ENCODE measurements at places on chromosomes 12 and 14.
A peak's percentile ranks its signal among the peaks of the same experiment; 100 is the strongest.

GRCh38 chr12:2835691-2836403, 1.0 kb upstream of the NRIP2 start:
- DNase-seq = no peak

- no peak for DNase-seq
These were observed 263.8 kb upstream of the DIO2 start for GRCh38 chr14:80475074-80475473.

DNA sequence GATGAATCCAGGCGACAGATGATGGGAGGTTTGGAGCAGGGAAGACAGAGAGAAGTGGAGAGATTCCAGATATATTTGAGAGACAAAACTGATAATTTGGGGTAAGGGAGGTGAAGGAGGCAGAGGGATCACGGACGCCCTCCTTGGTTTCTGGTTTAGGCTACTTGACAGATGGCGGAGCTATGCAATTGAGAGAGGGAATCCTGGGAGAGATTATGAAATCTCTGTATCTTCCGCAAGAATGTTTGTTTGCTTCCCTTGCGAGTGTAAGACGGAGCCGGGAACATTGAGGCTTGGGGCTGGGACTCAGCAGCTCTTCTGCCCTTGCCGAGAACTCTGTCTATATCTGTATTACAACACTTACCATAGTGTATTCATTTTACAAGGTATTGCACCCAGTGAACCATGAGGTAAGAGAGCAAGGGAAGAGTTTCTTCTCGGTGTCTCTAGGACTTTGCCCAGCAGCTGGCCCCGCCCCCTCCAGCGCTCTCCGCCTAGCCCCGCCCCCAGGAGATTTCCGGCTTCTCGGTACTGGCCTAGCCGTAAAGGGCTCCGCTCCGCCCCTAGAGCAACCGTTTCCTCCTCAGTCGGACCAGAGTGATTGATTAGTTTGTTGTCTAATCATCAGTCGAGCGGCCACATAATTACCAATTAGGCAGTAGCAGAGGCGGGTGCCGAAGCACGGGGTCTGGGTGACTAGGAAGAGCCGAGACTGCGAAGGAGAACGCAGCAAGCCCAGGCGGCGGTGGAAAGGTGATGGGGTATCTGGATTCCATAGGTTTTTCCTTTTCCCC, at the start of gene PRR13:
Gene PRR13, plus strand, starts transcription at position 695 of the 794 bp plus-strand sequence. CDS start 981 bp downstream, outside the sequence.
- peak; percentile 99 for DNase-seq

- peak; percentile 23 for DNase-seq
These were observed 900 bp downstream of the C2CD5 start for GRCh38 chr12:22543246-22544037.

GRCh38 chr14:58118097-58118815, 33.8 kb downstream of the ARMH4 start:
- DNase-seq = no peak

GRCh38 chr12:124497039-124497438, 70.4 kb downstream of the NCOR2 start:
- no peak for DNase-seq

DNA sequence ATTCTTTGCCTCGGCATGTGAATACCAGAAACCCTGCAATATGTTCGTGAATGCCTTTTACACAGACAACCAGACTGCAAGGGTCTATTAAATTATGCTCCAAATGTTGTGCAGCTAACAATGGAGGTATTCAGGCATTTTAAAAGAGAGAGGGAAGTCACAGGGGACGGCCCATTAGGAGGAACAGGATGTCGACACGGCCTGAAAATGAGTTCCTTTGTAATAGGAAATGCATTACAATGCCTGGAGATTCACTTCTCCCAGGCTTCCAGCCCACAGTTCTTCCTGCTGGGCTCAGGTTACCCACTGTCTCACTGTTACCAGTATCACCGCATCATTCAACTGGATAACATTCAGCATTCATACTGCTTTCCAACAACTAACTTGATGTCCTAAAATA, 2.5 kb downstream of the DUSP6 start:
- DNase-seq = no peak

- no peak for DNase-seq
These were observed 1.6 kb upstream of the MLXIP start for GRCh38 chr12:122076743-122077495.

- DNase-seq = no peak
These were observed 73.7 kb downstream of the RMST start for GRCh38 chr12:97536353-97536752.

GRCh38 chr12:25830456-25830855, 128.0 kb upstream of the RASSF8 start:
- DNase-seq = no peak

GRCh38 chr12:4975574-4975973, 65.9 kb downstream of the KCNA1 start:
- no peak for DNase-seq

GRCh38 chr14:51419685-51420084, 179.6 kb downstream of the TMX1 start:
- DNase-seq = no peak

DNA sequence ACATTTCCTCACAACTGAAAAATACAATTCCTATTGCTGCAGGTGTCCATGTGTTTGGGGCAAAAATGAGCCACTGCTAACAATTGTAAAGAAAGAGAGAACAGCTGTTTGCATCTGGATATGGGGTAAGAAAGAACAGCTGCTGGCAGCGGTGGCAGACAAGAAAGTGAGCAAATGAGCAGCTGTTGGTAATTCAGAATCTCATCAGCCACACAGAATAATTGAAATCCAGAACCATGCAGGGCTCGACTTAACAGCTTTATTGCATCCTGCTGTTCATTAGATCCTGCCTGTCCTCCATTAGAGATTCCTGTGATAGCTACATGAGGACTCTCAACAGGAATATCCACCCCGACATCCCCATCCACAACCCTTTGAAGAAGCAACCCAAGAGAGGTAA, 62.5 kb upstream of the TSPAN8 start:
- no peak for DNase-seq

DNA sequence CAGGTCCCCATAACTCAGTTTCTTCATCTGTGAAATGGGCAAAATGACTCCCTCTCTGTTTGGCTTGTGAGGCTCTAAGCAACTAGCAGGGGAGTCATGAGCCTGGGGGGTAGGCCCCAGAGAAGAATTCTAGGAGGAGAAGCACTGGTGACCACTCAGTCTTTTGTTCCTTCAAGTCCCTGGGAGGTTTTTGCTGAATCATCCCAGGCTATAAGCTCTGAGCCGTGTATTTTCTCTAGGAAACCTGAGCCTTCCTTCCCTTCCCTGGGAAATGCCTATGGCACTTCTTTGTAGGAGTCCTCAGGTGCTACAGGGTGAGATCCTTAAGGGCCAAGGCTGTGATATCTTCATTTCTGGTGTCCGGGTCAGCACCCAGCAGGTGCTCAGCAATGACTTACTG, 4.5 kb downstream of the RPH3A start:
- DNase-seq = no peak

- DNase-seq = no peak
These were observed 555.3 kb downstream of the SLC6A15 start for GRCh38 chr12:84357314-84357713.

DNA sequence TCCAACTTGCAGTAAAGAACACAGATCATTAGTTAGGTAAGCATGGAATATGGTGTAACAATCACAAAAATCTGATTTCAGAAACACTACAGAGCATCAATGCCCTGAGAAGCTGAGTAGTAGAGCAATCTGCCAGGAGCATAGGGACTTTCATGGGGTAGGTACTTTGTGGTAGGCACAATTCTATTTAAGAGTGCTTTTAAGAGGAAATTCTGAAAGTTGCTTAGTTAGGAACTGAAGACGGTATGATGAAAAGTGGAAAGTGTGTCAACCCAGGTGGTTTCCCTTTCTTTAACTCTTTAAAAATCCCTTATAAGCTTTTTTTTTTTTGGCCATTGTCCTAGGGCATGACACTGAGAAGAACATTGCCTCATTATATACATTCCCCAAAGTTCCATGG, 535.7 kb upstream of the FBXO33 start:
- no peak for DNase-seq

GRCh38 chr14:99779751-99780150, 13.5 kb upstream of the EML1 start:
- DNase-seq = no peak

- DNase-seq = no peak
These were observed 132.5 kb downstream of the DAAM1 start for GRCh38 chr14:59320763-59321625.

- no peak for DNase-seq
These were observed 439.4 kb downstream of the CCDC91 start for GRCh38 chr12:28629691-28630090.

DNA sequence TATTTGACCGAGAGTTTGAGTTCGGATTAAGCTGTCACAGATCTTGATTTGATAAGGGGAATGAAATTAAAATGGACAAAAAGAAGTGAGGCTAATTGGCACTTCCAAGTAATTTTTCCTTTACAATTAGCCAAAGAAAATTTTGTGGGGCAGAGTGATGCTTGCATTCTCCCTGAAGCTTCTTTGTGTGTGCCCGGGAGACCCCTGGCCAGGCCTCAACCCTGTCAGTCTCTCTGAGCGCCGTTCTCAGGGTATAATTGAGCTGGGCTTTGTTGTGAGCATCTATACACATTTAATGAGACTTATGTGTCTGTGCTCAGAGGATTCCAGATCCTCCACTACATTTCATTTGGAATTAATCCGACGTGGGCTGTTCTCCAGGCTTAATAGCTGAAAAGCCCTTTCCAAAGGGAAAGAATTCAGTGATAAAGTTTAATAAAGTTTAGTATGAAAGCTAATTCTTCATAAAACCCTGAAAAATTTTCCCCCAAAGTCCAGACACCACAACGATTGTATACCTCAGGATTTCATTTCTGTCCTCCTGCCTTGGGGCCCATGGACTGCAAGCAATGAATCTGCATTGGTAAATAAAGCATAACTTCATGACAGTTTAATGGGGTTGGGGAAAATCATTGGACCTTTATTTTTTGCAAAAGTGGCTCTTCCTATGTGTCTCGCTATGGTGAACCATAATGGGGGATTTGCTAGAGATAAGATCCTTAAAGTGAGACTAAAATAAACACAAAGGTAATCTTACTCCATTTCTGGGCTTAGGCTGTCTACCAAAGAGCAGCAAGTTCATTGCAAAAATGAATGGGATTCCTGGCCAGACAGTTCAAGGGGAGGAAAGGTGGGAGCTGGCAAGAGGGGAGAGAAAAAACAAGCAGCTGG, 292.6 kb downstream of the C12orf75 start:
- no peak for DNase-seq

GRCh38 chr12:55061024-55061423, 41.2 kb downstream of the NEUROD4 start:
- DNase-seq = no peak

DNA sequence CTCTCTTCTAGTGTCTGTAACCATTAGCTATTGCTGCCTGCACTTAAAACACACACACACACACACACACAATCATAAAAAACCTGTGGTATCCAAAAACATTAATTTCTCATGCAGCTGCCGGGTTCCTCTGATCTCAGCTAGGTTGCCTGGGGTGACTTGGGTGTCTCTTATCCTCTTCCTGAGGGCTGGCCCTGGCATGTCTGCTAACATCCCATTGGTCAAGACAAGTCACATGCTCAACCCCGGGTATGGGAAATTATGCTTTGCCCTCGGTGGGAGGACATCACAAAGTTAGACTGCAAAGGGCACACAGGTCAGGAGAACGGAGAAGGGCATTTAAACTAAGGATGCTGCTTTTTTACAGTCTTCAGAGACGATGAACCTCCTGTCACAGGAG, 55.7 kb downstream of the TRPV4 start:
- peak; percentile 6 for DNase-seq

DNA sequence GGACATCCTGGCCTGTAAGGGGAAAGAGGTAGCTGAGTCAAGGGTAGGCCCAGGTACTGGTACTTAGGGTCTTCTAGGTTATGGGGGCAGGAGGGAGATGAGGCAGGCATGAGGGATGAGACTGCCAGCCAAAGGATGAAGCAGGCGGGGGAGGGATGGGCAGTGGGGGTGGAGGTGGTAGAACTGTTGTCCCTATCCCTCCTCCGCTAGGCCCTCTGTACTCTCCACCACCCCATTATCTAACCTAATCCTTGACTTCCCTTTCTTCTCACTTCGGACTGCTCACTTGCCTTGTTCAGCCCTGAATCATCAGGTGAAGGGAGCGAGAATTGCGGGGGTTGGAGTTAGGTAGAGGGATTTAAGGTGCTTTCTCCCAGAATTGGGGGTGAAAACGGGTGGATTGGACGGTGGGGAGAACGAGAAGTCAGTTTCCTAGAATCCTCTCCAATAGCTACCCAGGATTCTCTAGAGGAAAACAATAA, 562 bp downstream of the PAN2 start:
- no peak for DNase-seq

DNA sequence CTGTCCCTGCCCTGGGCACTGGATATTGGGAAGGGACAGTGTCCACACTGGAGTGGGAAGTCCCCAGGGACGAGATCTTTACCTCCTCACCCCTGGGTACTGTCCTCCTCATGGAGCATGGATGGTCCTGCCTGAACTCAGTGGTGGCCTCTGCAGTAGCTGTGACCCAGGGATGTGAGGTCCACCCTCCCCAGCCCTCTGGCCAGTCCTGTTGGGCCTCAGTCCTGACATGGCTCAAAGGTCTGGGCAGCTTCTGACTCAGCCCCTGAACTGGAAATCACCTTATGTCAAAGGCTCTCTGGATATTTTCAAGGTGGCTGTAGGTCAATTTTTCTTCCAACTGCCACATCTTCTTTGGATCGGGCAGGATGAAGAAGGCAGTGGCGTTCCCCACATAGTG, 24.4 kb downstream of the SERPINA1 start:
- no peak for DNase-seq

GRCh38 chr14:105385698-105386365, 12.5 kb upstream of the TEX22 start:
- DNase-seq = no peak

DNA sequence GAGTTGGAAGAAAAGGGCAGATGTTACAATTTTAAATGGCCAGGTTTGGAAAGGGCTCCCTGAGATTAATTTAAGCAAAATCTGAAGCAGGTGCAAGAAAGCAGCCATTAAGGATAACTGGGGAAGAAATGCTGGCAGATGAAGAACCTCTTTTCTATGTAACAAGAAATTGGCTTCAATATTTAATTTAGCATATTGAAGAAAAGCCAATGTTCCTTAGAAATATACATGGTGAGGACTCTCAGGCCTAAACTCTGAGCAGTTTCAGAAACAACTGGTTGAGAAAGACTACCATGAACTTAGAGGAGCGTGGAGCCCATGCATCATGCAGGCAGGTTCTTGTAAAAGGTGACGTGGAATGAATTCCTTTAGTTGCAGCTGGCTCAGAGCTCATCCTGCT, 152.8 kb downstream of the LRIG3 start:
- no peak for DNase-seq
